ENCODE measurements at places on chromosomes 3 and 15.

GRCh38 chr15:36161771-36162212 lies 417.6 kb upstream of the CDIN1 start:
- peak; percentile 56 for DNase-seq

DNA sequence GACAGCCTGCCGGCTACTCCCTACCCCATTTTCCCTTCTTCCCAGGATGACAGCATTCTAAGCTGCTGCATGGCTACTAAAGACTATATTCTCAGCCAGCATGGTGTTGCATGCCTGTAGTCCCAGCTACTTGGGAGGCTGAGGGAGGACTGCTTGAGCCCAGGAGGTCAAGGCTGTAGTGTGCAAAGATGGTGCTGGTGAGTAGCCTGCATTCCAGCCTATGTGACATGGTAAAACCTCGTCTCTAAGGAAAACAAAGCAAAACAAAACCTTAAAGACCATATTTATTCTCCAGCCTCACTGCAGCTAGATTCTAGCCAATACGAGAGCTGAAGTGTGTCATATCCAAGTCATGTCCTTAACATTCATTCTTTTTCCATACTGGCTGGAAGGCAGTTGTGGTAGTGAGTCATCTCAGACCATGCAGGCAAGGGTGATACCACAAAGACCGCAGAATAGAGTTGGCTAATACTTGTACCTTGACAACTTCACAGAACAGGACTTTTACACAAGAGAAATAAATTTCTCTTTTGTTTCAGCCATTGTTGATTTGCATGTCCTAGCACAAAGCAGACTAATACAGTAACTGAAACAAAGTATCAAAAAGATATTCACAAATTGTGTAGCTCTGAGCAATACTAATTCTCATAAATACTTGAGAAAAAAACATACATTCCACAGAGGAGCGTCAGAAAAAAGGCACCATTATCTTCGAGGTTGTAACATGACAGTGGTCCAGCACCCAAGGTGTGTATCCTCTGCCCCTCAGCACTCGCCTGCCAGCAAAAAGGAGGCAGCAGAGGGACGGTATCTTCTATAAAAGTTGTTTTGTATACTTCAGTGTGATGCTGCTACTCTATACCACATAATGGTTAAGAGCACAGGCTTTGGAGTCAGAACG lies 14.8 kb downstream of the PBRM1 start:
- no peak for DNase-seq

- DNase-seq, result no peak
Observed at GRCh38 chr3:77887611-77888010, 847.7 kb downstream of the ROBO2 start.

- DNase-seq, result no peak
Observed at GRCh38 chr15:95647531-95648277, 682.8 kb upstream of the NR2F2 start.

GRCh38 chr3:145620486-145620885 lies 540.5 kb downstream of the PLOD2 start:
- no peak for DNase-seq

DNA sequence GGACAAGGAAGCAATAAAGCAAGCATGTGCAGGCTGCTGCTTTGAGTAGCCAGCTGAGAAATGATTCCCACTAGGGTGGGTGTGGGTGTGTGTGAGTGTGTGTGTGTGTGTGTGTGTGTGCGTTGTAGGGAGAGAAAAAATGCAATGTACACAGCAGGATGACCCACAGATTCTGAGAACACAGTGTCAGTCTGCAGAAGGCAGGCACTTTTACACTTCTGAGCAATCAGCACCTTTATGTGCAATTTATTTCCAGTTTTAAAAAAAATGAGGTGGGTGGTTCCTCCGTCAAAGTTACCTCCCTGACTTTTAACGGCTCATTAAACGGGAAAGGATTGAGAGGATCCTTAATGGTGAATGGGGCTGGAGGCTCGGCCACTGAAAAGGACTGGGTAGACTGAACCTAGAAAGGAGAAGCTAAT lies 38.5 kb upstream of the LIPC start:
- DNase-seq, result no peak

DNA sequence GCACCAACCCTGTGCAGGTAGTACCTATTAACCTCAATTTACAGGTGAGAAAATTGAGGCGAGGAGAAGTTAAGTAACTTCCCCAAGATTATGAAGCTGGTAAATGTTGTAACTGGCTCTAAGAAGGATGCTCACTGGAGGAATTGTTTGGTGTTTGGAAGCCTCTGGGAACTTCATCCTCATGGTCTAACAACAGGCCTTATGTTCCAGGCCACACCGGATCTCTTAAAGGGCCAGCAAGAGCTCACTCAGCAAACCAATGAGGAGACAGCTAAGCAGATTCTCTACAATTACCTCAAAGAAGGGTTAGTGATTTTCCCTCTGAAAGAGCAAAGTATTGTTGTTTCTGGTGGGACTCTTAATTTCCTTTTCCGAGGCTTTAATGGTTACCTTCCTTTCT lies 63.9 kb downstream of the CGNL1 start:
- no peak for DNase-seq

GRCh38 chr3:184993394-184993793 lies 159.5 kb downstream of the C3orf70 start:
- no peak for DNase-seq

- DNase-seq, result peak; percentile 4
Observed at GRCh38 chr15:42107473-42107872, 13.1 kb upstream of the PLA2G4D start.

- no peak for DNase-seq
Observed at GRCh38 chr3:113258361-113258760, 47.0 kb downstream of the BOC start.

DNA sequence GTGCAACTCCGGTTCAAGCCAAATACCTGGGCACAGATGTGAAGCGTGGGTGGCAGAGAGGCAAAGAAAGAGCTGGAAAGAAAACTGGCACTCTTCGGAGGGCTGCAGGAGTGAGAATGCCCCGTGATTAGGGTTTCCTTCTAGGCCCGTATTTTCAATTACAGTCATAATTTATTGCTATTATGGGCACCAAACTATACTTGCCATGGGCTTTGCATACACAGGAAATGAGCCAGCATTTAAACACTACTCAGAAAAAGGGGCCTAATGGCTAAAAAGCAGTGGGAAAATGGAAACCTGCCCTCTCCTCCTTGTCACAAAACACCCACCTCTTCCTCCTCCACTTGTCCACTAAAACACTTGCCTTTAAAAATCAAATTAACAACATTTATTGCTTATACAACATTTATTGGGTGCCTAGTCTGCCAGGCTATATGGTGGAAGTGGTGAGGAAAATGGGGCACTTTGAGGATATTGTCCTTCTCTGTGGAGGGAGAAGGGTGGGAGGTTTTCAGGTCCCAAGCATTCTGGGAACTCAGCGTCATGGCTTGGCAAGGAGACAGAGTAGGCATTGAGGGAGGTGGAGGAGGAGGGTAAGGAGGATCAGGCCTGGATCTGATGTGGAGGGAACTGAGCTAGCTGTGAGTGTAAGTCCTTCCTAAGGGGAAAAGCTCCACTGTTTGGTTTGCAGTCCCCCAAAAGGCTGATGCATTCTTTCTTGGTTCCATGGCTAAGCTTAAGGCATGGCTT lies 160.9 kb downstream of the SLCO3A1 start:
- DNase-seq, result peak; percentile 15

DNA sequence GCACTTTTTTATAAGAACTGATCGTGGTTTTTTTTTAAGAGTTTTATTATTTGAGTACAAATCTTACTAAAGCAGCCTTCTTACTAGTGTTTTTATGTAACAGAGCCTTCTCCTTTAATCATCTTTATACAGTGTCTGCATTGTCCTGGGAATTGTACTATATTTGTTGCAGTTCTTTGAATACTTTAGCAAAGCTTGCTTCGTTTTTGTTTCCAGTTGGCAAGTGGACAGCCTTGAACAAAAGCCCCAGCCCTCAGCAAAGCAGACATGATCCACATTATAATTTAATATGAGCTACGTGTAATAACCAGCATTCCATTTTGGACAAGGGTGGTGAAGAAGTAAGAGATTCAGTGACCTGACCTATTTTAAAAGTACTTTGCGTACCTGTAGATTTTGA lies 112.2 kb upstream of the FLNB start:
- peak; percentile 29 for DNase-seq

DNA sequence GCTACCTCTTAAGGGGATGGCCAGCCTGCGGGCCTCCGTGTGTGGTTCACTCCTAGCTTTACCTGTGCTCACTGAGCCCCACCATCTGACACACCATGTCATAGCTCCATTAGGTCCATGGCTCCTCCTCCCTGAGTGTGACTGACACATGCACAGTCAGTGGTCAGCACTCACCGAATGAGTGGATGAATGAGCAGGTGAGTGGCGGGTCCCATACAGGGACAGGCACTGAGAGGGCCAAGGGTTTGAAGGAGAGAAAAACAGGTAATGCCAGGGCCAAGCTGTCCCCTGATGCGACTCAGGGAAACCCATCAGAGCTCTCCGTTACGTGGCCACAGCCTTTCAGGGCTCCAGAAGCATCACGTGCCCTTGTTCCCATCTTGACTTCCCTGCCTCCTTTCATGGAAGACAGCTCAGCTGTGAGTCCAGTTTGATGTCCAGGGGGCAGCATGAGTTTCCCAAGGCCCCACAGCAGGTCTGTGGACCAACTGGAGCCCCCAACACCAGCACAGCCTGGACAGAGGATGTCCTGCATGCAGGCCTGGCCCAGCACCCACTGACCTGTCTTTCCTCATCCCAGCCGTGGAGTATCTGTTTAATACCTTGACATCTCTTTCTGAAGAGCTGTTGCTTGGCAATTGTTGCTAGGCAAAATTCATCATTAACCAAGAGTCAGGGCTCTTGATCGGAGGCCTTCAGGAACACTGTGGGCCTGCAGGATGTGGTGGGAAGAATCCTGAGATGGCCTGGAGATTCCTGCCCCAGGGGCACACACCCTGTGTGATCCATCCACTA lies 84.4 kb downstream of the PLXNA1 start:
- no peak for DNase-seq

GRCh38 chr3:141368062-141368924 lies at the start of gene ZBTB38:
Gene ZBTB38 (plus strand): TSS chr3:141368504. CDS start chr3:141442389, 73,885 bp downstream.
- peak; percentile 92 for DNase-seq

- DNase-seq, result no peak
Observed at GRCh38 chr15:67290319-67290718, 35.7 kb downstream of the IQCH start.

Data from midbrain (tissue), 1 donor.